NCI-H1436 treated with DMSO at 0.1 percent for 48 hours (cell line): ENCODE measurements at places on chromosomes 1 and 21.

GRCh38 chr1:210264496-210265380, 32.1 kb downstream of the SERTAD4 start:
- no peak for DNase-seq

- DNase-seq = no peak
Observed at GRCh38 chr1:203244776-203245175, 15.3 kb upstream of the CHIT1 start.

DNA sequence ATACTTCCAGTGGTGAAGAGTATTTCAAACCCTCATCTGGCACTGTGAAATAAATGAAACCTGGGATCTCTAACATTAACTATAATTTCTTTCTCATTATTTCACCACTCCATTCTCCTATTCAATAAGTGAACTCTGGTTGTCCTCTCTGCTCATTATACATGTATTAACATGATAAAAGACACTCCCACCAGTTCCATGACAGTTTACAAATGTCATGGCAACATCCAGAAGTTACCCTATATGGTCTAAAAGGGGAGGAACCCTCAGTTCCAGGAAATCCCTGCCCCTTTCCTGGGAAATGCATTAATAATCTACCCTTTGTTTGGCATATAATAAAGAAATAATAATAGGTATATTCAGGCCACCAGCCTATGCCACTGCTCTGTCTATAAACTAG, 62.7 kb upstream of the BRINP3 start:
- DNase-seq = no peak

GRCh38 chr1:240466509-240466908, 145.4 kb downstream of the GREM2 start:
- DNase-seq = no peak

DNA sequence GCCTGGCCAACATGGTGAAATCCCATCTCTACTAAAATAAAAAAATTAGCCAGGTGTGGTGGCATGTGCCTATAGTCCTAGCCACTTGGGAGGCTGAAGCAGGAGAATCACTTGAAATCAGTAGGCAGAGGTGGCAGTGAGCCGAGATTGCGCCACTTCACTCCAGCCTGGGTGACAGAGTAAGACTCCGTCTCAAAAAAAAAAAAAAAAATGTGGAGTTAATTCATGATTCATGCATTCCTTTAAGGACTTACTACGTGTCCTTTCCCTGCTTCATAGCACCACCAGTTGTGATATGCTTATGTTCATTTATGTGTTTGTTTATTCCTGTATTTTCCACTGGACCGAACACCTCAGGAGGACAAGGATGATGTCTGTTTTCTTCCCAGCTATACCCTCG, 12.7 kb upstream of the PRELP start:
- DNase-seq = no peak

GRCh38 chr1:168141871-168142385, 5.2 kb upstream of the GPR161 start:
- DNase-seq = no peak
